B cell (primary cell): ENCODE measurements at places on chromosomes 16 and 17. TPM values are rescaled to one million over a fixed set of nuclear protein-coding genes. Genes with fewer than 3 reads are reported as not detected.

DNA sequence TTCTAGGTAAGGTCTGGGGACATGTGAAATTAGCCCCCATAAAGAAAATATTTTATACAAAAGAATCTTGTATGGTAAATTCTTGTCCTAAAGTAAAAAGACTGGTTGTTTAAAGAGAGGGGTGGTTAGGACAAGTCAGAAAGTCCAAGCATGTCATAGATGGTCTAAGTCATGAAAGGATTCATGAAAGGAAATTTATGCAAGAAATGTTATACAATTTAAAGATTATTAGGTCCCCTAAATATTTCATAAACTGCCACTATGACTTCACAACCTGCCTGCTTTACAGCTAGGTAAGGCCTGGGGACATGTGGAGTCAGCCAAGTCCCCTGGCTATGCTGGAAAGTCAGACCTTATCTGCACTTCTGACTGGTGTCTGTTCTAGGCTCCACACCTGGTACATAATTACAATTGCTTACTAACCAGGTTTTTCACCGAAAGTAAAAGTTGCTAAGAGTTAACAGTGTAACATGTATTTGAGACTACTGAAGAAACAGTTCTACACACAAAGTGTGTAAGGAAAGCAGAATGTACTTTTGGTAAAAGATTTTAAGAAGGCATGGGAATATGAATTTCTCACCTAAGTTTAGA is 17.0 kb downstream of the N4BP1 start:
- no peaks in the 10 kb centered on the region for H3K27me3 ChIP-seq
- no peak overlapping the region for H3K4me3 ChIP-seq
- no peak for DNase-seq
- H3K36me3 ChIP-seq, result peaks cover 6% of the 10 kb centered on the region

SOX9 gene
- not detected in 2 replicates for total RNA-seq

GRCh38 chr16:23929856-23930255 is 94.1 kb downstream of the PRKCB start:
- peaks cover 11% of the 10 kb centered on the region for H3K36me3 ChIP-seq
- DNase-seq, result no peak
- H3K4me3 ChIP-seq, result no peak overlapping the region

CSH1 gene
- total RNA-seq, result not detected in 2 replicates
